Right lobe of liver (tissue), 6 donors: ENCODE measurements at places on chromosomes 11 and 22. TPM values are rescaled to one million over a fixed set of nuclear protein-coding genes. Genes with fewer than 3 reads are reported as not detected.

DNA sequence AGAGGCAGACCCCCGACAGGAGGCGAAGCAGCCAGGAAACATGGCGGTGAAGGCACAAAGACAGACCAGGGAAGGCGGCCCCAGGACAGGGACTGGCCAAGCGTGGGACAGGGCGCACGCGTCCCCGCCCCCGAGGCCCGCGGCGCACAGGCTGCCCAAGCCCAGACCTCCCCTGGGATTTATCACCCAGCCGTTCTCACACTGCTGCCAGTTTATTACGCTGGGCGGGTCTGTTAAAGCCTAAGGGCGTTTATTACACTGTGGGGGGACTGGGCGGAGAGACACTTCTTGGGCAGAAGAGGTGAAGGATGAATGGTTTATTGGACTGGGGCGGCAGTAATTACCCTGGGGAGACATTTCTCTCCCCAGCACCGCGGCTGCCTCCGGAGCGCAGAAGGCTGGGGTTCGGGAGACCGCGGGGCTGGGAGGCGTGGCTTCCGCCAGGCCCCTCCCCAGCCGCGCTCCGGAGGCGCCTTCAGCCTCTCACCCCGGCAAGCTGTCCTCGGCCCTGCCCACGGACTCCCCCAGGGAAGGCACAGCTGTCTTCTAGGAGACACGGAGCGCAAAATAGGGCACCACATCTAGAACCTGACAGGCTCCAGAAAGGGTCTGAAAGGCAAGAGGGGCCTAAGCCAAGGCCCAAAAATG is 47.1 kb downstream of the SLC22A12 start:
- no peak overlapping the region for H3K27ac ChIP-seq
- DNase-seq: no peak
- no peak overlapping the region for H3K4me3 ChIP-seq

DNA sequence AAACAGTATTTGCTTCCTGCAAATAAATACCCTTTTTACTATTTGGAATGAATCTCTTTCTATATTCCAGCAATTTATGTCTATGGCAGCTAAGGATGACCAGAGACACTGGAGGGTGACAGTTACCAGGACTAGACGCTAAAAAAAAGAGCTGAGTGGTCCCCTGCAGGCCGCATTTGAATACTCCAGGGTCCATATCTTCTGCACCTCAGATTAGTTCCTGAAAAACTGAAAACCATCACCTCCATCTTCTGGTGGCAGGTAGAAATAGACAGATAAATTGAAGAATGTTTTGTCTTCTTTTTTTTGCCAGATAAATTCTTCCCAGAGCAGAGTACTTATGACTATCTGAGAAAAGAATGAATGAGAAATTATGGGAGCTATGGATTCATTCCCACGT is 145.6 kb downstream of the CSNK2A3 start:
- H3K27me3 ChIP-seq: no peaks in the 10 kb centered on the region
- no peak overlapping the region for H3K27ac ChIP-seq
- H3K4me3 ChIP-seq: no peak overlapping the region
- no peak for DNase-seq
- no peaks in the 10 kb centered on the region for H3K4me1 ChIP-seq

GRCh38 chr11:15884141-15884540 is 472.2 kb downstream of the SOX6 start:
- DNase-seq: no peak
- H3K4me3 ChIP-seq: no peak overlapping the region
- no peaks in the 10 kb centered on the region for H3K27me3 ChIP-seq
- H3K36me3 ChIP-seq: no peaks in the 10 kb centered on the region
- H3K4me1 ChIP-seq: no peaks in the 10 kb centered on the region

- no peak for DNase-seq
- no peak overlapping the region for H3K4me3 ChIP-seq
- H3K27me3 ChIP-seq: no peaks in the 10 kb centered on the region
- H3K4me1 ChIP-seq: peaks cover 20% of the 10 kb centered on the region
- H3K27ac ChIP-seq: no peak overlapping the region
Measured at GRCh38 chr11:35162745-35163144, 23.8 kb downstream of the CD44 start.

DNA sequence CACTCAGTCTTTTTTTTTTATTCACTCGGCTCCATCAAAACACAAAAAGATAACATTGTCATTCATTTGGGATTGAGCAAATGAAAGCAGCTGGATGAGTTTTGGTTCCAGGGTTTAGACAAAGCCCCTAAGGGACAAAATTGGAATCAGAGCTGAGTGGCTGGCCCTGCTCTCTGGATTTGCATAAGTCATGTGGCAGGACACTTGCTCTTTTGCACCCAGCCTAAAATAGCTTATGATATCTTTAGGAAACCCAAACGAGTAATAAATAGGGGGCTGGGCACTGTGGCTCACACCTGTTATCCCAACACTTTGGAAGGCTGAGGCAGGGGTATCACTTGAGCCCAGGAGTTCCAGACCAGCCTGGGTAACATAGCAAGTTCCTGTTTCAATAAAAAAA is 11.0 kb upstream of the TMEM121B start:
- no peaks in the 10 kb centered on the region for H3K4me1 ChIP-seq
- H3K4me3 ChIP-seq: no peak overlapping the region
- H3K36me3 ChIP-seq: no peaks in the 10 kb centered on the region
- no peaks in the 10 kb centered on the region for H3K27me3 ChIP-seq
- DNase-seq: no peak

OR52N4 gene
- total RNA-seq: not detected

GRCh38 chr22:29593923-29594322 is 9.5 kb upstream of the NF2 start:
- no peak overlapping the region for H3K27ac ChIP-seq
- no peaks in the 10 kb centered on the region for H3K36me3 ChIP-seq
- no peak overlapping the region for H3K4me3 ChIP-seq
- no peaks in the 10 kb centered on the region for H3K4me1 ChIP-seq
- no peaks in the 10 kb centered on the region for H3K27me3 ChIP-seq
- no peak for DNase-seq

MFNG gene
- total RNA-seq: 10.0 TPM

GRCh38 chr11:85821636-85822035 is 10.7 kb upstream of the SYTL2 start:
- no peak overlapping the region for H3K4me3 ChIP-seq
- H3K4me1 ChIP-seq: no peaks in the 10 kb centered on the region
- no peak for DNase-seq
- no peaks in the 10 kb centered on the region for H3K27me3 ChIP-seq
- no peaks in the 10 kb centered on the region for H3K36me3 ChIP-seq
- no peak overlapping the region for H3K27ac ChIP-seq

DNA sequence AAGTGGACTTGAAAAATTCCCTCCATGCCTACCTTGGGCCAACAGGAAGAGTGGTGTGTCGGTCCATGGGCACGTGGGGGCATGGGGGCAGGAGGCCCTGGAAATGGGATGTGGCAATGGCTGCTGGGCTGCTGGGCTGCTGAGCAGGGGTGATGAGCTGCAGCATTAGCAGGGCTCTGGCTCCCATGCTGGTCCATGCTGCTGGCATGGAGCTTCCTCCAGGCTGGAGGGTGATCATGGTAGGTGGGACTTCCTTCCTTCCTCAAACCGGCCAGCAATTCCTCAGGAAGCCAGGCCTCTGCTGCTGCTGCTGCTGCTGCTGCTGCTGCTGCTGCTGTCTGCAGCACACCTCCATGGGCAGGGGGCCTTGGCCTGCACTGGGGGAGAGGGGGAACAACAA is 4.3 kb downstream of the RGL4 start:
- no peaks in the 10 kb centered on the region for H3K4me1 ChIP-seq
- no peak overlapping the region for H3K27ac ChIP-seq
- peak; percentile 33 for DNase-seq
- H3K36me3 ChIP-seq: no peaks in the 10 kb centered on the region
- no peaks in the 10 kb centered on the region for H3K27me3 ChIP-seq

DNA sequence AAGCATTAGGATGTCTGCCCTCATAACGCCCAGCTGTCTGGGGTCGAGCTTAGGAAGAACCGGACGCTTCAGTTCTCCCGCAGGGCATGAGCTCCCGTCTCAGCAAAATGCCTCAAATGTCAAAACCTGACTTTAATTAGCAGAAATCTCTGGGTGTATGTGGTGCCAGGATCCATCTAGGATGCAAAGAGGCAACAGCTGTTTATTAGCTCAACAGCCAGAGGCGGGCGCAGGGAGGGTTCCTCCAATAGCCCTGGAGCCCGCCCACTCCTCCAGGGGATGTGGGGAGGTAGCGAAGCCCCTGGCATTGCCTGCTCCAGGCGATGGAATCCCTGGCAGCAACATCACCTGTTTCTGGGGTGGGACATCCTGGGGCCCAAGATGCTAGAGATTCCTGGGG is 39.4 kb upstream of the RTL6 start:
- no peaks in the 10 kb centered on the region for H3K36me3 ChIP-seq
- no peaks in the 10 kb centered on the region for H3K27me3 ChIP-seq
- no peak overlapping the region for H3K27ac ChIP-seq
- DNase-seq: no peak

DNA sequence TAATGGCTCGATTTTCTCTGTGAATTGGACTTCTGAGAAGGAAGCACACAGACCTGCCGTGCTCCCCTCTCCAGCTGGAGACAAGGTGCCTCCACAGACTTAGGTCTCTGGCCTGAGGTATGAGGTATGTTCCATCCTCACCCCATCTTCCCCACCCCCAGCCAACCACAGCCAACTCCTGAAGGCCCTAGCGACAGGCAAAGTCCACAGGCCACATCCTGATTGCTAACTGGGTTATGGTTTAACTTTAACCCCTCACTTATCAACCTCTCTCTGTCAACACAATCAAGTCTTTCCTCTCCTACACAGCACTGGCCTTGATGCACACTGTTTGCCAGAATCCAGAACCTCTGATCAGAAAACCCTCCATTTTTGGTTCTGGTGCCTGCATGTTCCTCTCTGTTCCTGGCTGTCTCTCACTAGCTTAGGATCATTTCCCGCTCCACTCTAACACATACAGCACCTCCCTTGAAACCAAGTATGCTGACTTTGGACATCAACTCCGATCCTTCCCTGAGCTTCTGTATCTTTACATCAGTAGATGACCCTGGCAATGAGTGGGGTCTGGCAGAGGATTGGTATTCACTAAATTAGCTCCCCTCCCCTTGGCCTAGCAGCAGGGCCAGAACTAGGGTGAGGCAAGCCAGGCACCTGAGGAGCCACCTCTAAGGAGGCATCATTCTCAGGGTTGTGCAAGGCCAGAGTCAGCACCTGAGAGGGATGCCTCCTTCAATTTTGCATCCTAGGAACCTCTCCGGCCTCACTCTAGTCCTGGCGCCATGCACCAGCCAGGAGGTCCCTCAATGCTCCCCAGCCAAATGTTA is 22.0 kb downstream of the JAML start:
- no peaks in the 10 kb centered on the region for H3K27me3 ChIP-seq
- peaks cover 40% of the 10 kb centered on the region for H3K4me1 ChIP-seq
- H3K36me3 ChIP-seq: no peaks in the 10 kb centered on the region
- H3K4me3 ChIP-seq: no peak overlapping the region
- peak overlapping the region; percentile 83 for H3K27ac ChIP-seq

GRCh38 chr11:122123263-122123929 is 7.4 kb upstream of the BLID start:
- no peak overlapping the region for H3K4me3 ChIP-seq
- no peaks in the 10 kb centered on the region for H3K36me3 ChIP-seq
- DNase-seq: no peak

PHOX2A gene
- not detected for total RNA-seq

DNA sequence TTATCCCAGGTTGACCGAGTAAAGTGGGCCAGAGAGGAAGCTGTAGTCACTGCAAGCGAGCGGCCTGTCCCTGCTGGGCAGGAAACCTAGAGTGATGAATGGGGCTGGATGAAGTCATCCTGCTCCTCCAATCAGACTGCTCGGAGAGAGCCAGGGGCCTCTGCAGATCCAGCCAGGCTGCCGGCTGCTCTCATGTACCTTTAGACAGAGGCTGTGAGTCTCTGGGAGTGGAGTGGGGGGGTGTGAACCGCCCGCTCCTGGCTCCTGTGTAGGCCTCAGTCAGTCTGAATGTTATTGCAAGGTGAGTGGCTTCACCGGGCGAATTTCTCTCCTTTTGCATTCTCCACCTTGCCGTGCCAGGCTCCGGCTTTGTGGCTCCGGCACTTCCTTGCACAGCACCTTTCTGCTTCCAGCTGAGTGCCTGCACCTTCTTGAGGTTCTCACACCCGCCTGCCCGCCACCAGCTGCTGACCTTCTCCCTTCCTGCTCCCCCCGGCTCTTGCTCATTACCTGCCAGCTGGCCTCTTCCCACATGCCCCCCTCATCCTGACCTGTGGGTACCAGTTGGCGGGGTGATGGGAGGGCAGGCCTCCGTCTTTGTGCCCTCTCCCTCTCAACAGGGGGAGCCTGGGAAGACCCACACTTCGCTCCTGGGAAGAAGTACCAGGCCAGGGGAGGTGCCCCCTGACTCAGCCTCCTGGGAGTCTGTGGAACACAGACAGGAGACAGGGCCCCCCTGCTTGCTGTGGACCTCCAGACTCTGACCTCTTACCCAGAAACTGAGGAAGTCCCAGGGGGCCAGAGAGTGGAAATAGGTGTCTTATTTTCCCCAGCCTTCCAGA is 79.9 kb downstream of the GRAMD1B start:
- H3K4me1 ChIP-seq: no peaks in the 10 kb centered on the region
- no peaks in the 10 kb centered on the region for H3K27me3 ChIP-seq
- H3K36me3 ChIP-seq: no peaks in the 10 kb centered on the region

TANGO2 gene
- total RNA-seq: 18.8 TPM

CCDC179 gene
- total RNA-seq: not detected

ZW10 gene
- total RNA-seq: 10.8 TPM

GRCh38 chr11:27452147-27452546 is 20.4 kb downstream of the LGR4 start:
- H3K4me1 ChIP-seq: no peaks in the 10 kb centered on the region
- peak overlapping the region; percentile 44 for H3K27ac ChIP-seq
- H3K4me3 ChIP-seq: no peak overlapping the region
- DNase-seq: no peak
- H3K36me3 ChIP-seq: no peaks in the 10 kb centered on the region

SAA2 gene
- 16,896 TPM for total RNA-seq

- peaks cover 2% of the 10 kb centered on the region for H3K4me1 ChIP-seq
- H3K4me3 ChIP-seq: no peak overlapping the region
- no peak for DNase-seq
- no peak overlapping the region for H3K27ac ChIP-seq
- no peaks in the 10 kb centered on the region for H3K36me3 ChIP-seq
Measured at GRCh38 chr11:119759324-119759723, 30.3 kb upstream of the NECTIN1 start.

GRCh38 chr11:119752946-119753345 is 23.9 kb upstream of the NECTIN1 start:
- no peak overlapping the region for H3K27ac ChIP-seq
- H3K4me3 ChIP-seq: no peak overlapping the region
- no peaks in the 10 kb centered on the region for H3K27me3 ChIP-seq
- DNase-seq: no peak
- H3K4me1 ChIP-seq: peaks cover 6% of the 10 kb centered on the region
- H3K36me3 ChIP-seq: no peaks in the 10 kb centered on the region

PNPLA3 gene
- 58.3 TPM for total RNA-seq

GRCh38 chr11:88809126-88809525 is 256.7 kb downstream of the GRM5 start:
- H3K4me3 ChIP-seq: no peak overlapping the region
- no peak overlapping the region for H3K27ac ChIP-seq
- no peaks in the 10 kb centered on the region for H3K36me3 ChIP-seq
- no peaks in the 10 kb centered on the region for H3K27me3 ChIP-seq

MICALL1 gene
- total RNA-seq: 19.0 TPM

SCGB1A1 gene
- total RNA-seq: not detected

GSTT2 gene
- total RNA-seq: not detected

GRCh38 chr11:61281581-61282250 is 13.4 kb downstream of the VWCE start:
- no peak for DNase-seq
- no peaks in the 10 kb centered on the region for H3K27me3 ChIP-seq
- no peaks in the 10 kb centered on the region for H3K4me1 ChIP-seq

APOBEC3F gene
- total RNA-seq: 5.0 TPM

- no peak overlapping the region for H3K27ac ChIP-seq
- H3K27me3 ChIP-seq: no peaks in the 10 kb centered on the region
- no peaks in the 10 kb centered on the region for H3K36me3 ChIP-seq
- H3K4me3 ChIP-seq: no peak overlapping the region
Measured at GRCh38 chr22:46747646-46748045, 9.6 kb upstream of the CERK start.
